ENCODE measurements at places on chromosomes 7 and 10. TPM values are rescaled to one million over a fixed set of nuclear protein-coding genes. Genes with fewer than 3 reads are reported as not detected.

FAM131B gene
- total RNA-seq: 2.9 TPM

DNA sequence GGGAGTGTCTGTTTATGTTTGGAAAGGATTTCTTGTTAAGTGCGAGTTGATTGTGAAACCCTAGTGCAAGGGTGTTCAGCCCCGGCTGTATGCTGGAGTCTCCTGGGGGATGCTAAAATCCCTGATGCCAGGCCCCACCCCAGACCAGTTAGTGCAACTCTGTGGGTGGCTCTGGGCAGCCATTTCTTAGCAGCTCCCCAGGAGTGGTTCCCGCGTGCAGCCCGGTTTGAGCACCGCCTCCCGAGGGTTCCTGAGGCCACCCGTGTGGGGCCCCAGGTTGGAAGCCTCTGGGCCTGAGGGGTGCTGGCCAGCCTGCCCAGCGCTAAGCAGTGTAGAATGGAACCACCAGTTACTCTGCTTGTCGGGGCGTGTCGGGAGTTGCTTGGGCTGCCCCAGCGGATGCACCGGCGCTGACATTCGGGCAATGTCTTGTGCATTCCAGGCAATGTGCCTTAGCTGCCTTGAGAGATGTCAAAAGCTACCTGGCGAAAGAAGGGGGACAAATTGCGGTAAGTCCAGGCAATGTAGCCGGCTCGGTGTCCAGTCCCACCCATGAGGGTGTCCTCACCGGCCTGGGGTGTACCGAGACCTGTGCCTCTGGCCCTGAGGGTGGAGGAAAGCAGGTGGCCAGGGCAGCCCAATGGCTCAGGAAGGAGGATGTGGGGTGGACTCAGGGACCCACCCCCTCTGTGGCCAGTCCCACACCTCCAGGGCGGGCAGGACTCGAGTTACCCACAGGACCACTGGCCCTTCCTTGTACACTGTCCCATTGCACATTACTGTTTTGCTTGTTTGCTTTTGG lies 13.2 kb downstream of the PFKFB3 start:
- DNase-seq: no peak

DNA sequence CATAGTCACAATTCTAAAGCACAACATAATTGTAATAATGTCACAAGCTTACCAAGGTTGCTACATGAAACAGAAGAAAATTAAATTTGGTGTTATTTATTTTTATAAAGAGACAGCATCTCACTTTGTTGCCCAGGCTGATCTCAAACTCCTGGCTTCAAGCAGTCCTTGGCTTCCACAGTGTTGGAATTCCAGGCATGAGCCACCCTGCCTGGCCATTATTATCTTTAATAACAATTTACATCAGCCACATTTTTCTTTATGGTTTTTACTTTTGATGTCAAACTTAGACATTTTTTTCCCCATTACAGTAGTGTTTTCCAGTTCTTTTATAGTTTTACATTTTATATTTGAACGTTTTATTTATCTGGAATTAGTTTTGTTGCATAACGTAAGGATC lies 46.7 kb downstream of the BMPR1A start:
- DNase-seq: no peak

GRCh38 chr7:95503271-95504131 lies 17.8 kb downstream of the ASB4 start:
- no peak for DNase-seq

DNA sequence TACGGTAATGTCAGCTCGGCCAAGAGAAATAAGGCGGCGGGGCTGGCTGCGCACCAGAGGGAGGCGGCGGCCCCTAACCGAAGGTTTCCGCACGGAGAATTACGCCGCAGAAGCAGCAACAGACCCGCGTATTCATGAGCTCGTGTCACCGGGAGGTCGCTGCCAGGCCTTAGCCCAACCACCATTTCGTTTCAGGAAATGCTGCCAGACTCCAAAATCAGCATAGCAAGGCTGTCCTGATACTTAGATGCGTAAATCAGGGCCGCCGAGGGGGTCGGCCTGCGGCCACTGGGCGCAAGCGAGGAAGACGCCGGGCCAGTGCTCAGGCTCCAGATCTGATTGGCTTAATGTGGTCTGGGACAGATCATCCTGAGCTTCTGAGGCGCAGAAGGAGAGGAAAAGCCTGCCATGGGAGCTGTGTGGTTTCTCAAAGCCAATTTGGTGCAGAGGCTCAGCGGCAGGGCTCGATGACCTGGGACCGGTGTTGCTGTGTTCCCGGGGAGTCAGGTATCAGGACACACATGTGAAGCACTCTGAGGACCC lies 247.9 kb downstream of the BAMBI start:
- no peak for DNase-seq

GRCh38 chr7:11786186-11786585 lies 45.8 kb downstream of the THSD7A start:
- DNase-seq: no peak

DNA sequence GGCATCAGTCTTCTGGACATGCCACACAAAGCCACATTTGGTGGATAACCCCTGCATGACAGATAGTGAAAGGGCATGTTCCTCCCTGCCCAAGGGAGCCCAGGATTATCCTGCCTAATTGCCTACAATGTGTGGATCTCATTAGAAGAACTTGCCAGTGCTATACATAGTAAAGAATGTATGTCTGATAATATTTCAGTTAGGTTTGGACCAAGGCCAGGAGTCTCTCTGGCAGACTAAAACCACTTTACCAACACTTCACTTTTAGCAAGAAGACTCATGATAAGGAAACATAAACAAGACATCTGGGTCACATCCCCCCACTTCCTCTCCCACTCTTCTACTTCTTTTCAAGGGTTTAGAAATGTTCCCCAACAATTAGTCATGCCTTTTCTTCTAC lies 196.7 kb downstream of the MTERF1 start:
- no peak for DNase-seq

DNA sequence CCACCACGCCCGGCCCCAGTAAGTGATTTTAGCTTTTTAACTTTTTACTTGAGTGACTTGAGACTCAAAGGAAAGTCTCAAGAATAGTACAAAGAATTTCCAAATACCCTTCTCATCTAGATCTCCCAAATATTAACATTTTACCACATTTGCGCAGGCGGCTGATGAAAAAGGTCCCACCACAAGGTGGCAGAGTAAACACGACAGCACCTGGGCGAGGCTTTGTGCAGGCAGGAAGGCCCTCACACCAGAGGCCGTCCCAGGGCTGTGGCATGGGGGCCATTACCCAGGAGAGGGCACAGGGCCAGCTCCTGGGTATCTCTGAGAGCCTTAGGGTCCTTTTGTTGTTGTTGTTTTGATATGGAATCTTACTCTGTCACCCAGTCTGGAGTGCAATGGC lies 50.0 kb upstream of the WIPI2 start:
- peak; percentile 53 for DNase-seq

CCL24 gene
- total RNA-seq: not detected

- no peak for DNase-seq
Measured at GRCh38 chr7:77447616-77448015, 31.5 kb upstream of the GSAP start.

DNA sequence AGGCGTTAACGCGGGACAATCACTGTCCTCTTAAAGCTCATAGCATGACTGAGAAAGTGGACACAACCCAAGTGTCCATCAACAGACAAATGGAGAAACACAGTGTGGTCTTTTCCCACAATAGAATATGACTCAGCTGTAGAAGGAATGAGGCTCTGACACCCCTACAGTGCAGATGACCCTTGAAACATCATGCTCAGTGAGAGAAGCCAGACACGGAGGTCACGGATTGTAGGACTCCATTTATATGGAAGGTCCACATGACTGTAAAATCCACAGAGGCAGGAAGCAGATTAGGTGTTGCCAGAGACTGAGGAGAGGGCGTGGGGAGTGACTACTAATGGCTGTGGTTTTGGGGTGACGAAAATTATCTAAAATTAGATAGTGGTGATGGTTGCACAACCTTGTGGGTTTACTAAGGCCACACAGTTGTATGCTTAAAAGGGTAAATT lies 6.1 kb upstream of the NCAPG2 start:
- DNase-seq: peak; percentile 39

DNA sequence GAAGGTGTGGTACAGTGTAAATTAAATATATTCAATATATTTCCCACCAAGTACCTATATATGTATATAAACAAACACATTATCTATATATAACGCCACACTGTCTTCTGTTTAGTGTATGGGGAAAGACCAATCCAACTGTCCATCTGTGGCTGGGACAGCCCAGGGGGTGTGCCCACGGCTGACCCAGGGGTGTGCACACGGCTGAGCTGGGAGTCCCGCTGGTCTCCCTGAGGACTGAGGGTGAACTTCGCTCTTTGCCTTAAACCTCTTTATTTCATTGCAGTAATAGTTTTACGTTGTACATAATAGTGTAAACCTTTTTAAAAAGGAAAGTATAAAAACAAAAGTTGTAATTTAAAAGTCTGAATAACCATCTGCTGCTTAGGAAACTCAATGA lies 6.3 kb downstream of the EN2 start:
- DNase-seq: no peak

DNA sequence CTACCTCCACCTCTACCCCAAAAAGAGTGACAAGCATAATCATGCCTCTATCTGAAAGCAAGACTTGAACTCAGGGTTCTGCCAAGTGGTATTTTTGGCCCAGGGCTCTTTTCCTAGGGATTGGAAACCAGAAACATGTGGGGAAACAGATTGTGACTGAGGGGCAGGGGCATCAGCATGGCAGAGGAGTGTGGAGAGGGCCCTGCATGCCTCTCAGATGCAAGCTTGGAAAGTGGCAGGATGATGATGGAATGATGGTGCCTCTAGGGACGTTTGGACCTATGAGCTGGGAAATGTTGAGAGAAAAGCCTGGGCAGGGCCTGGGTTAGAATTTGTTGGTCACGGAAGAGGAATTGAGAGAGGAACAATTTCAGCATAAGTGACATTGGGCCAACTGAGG lies 78.4 kb upstream of the LEP start:
- no peak for DNase-seq

GRCh38 chr7:54743580-54743979 lies 15.4 kb downstream of the SEC61G start:
- no peak for DNase-seq

ZNF365 gene
- total RNA-seq: not detected

AKR1D1 gene
- not detected for total RNA-seq

MYH16 gene
- total RNA-seq: not detected

PRR15 gene
- not detected for total RNA-seq

GRCh38 chr10:46016190-46016589 lies 14.2 kb downstream of the NCOA4 start:
- DNase-seq: no peak

GRCh38 chr7:44244282-44244681 lies 43.5 kb downstream of the YKT6 start:
- DNase-seq: peak; percentile 58

OR2A5 gene
- not detected for total RNA-seq

Measured in activated CD8-positive, alpha-beta T cell treated with anti-CD3 and anti-CD28 coated beads for 36 hours (primary cell).